ENCODE measurements at places on chromosomes 2 and 18.
A peak's percentile ranks its signal among the peaks of the same experiment; 100 is the strongest.

DNA sequence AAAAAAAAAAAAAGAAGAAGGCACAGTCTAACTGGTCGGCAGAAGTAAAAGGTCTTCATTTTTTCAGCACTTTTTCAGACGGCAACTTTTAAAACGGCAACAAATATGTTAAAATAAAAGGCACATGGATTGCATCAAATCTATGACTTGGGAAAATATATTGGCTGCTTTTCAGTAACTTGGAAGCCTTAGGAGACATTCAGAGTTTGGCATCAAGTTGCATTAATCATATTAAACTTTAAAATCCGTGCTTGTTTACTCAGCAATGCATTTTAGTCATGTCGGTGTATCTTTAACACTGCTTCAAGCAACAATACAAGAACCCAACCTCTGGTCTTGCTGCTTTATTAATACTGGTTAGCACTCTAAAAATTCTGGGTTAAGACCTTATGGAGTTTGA, 111.1 kb downstream of the MEP1B start:
- peak; percentile 62 for DNase-seq

DNA sequence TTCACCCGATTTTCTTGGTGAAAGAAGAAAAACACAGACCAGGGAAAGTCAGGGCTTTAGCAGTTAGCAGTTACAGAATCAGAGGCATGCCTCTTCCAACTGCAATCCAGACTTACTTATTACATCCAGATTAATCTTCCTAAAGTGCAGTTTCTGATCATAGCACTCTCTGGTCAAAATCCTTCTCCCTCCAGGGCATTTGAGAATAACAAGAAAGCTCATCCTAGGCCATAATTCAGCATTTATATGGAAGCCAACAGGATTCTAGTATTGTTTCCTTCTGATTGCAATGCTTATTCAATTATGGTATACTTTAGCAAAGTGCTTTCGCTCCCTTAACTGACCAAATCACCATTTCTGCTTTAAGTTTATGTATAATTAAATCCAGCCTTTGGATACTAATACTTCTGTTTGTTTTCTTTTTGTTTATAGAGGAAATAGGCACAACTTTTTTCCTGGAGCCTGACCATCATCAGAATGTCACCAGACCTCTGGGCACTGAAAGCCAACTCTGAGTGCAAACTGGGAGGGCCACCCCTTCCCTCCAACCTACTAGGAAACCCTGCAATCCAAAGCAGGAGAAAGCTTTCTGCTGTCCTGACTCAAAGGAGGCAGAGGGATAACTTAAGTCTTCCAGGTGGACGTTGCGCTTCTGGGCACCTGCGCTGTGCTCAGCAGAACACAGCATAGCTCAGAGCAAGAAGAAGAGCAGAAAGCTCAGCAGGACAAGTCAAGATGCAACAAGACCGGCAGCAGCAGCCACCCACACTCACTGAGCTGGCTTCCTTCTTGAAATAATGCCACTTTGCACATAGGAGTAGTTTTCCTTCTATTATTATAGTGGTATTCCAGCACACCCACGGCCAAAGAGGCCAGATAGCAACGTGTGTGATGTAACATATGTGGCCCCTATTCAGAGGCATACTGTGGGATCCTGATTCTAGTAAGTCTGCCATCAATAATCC, 99.3 kb downstream of the STK39 start:
- DNase-seq = no peak

- DNase-seq = no peak
Measured at GRCh38 chr2:129877795-129878775, 101.4 kb upstream of the RAB6C start.

GRCh38 chr2:210004881-210005280, 2.4 kb downstream of the RPE start:
- DNase-seq = no peak

DNA sequence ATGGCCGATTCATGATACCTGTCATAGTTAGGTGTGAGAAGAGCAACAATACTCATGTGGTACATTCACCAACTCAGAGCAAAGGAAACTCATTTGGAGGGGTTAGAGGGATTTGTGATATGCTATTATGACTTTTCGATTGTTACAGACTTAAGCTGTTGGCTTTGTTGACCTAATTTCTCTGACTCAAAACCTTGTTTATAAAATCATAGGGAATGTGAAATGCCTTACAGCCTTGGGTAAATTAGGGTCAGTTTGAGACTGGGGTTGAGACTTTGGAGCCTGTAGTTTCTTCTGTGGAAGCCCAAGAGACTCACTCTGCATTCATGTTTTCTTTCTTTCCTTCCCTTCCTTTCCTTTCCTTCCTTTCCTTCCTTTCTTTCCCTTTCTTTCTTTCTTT, 261.9 kb downstream of the LRRTM1 start:
- DNase-seq = no peak

DNA sequence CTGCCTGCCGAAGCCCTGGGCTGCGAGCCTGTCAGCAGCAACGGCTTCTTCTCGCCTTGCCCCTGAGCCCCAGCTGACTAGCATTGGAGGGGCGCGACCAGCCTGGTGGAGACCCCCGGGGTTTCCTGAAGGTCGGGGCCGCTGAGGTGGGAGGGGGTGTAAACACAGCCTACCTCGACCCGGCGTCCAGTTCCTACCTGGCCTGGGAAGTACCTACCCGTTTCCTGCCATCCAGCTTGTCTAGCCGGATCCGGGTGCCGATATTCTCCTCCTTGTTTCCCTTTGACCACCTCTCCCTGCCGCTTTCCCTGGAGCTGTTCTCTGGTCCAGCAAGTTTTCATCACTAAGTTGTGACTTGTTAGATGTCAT, 511 bp downstream of the MOB4 start:
- no peak for DNase-seq

DNA sequence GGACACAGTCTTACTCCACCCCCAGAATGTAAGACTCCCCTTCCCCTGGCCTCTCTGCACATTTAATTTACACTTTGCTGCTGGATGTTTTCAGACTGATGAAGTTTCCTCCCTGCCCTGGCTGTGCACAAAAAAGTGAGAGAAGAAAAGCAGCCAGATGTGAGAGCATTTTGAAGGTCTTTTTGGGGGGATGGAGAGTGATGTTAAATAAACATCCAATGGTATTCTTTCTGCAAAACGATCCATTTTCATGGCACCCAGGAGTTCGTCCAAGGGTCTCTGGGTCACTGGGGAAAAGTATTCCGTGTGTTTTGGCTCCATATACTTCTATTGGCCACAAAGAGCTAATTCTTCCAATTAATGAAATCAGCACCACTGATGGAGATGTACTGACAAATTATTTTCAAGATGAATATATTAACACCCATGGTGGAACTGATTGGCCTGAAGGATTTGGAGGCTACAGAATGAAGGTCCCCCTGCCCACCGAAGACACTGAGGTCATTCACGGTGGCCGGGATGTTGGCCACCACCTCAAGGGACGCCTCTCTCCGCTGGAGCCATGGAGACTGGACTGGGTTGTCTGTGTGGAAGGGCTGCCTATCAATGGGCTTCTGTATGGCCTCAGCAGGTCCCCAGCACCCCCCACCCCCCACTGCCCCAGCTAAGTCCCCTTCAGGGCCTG, 107.6 kb upstream of the PKDCC start:
- DNase-seq = no peak

- no peak for DNase-seq
Measured at GRCh38 chr2:101975171-101975870, 16.4 kb upstream of the IL1R2 start.

- no peak for DNase-seq
Measured at GRCh38 chr2:165675551-165675968, 118.5 kb downstream of the GALNT3 start.

- DNase-seq = no peak
Measured at GRCh38 chr2:183984871-183985270, 613.5 kb upstream of the ZNF804A start.

GRCh38 chr2:167332358-167332757, 444.1 kb downstream of the XIRP2 start:
- no peak for DNase-seq

- no peak for DNase-seq
Measured at GRCh38 chr2:85925216-85925671, 36.5 kb upstream of the ST3GAL5 start.

GRCh38 chr2:136225950-136226835, 108.2 kb upstream of the CXCR4 start:
- DNase-seq = no peak

DNA sequence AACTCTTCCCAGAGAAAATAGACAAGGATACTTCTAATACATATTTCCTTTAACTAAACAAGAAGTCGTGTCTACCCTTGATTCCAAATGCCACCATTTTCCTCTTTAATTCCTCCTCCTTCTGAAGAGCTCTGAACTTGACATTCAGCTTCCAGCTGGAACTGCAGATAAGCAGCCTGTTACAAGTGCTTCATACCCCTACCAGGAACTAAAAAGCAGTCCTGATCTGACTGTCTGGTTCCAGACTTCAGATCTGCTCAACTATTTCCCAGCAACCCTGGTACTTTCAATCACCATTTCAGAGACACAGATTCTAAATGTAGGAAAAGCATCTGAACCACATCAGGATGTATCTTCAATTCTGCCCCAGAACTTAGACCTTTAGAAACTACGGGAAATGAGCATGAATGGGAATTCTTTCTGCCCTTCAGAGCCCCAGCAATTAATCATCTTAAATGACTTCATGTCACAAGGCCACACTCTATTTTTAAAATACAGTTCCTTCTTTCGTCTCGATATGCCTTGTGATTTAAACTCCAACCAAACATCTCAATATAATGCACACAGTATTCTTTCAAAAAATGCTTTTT, 159.5 kb downstream of the L3MBTL4 start:
- DNase-seq = no peak

- DNase-seq = no peak
Measured at GRCh38 chr2:101696272-101697123, 1.0 kb upstream of the MAP4K4 start.

GRCh38 chr18:60892855-60893254, 440.4 kb upstream of the CDH20 start:
- DNase-seq = no peak

DNA sequence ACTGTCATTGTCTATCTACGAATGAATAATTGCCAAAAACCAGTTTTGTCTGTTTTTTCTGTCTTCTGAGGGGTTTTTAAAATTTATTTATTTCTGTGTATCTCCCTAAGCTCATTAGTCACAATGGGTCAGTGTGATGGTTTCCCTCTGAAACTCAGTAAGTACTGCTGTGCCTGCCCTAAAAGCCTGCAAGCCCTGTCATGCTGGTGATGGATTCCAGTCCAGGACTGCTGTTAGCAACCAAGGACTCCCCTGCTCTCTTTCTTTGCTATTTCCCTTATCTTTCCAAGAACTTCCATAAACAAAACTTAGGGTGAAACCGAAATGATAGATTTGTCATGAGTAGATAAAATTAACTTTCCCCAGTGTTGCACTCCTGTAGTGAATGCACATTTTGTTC, 11.8 kb upstream of the DSG2 start:
- DNase-seq = no peak

- no peak for DNase-seq
Measured at GRCh38 chr18:812376-813171, 532 bp upstream of the YES1 start.

DNA sequence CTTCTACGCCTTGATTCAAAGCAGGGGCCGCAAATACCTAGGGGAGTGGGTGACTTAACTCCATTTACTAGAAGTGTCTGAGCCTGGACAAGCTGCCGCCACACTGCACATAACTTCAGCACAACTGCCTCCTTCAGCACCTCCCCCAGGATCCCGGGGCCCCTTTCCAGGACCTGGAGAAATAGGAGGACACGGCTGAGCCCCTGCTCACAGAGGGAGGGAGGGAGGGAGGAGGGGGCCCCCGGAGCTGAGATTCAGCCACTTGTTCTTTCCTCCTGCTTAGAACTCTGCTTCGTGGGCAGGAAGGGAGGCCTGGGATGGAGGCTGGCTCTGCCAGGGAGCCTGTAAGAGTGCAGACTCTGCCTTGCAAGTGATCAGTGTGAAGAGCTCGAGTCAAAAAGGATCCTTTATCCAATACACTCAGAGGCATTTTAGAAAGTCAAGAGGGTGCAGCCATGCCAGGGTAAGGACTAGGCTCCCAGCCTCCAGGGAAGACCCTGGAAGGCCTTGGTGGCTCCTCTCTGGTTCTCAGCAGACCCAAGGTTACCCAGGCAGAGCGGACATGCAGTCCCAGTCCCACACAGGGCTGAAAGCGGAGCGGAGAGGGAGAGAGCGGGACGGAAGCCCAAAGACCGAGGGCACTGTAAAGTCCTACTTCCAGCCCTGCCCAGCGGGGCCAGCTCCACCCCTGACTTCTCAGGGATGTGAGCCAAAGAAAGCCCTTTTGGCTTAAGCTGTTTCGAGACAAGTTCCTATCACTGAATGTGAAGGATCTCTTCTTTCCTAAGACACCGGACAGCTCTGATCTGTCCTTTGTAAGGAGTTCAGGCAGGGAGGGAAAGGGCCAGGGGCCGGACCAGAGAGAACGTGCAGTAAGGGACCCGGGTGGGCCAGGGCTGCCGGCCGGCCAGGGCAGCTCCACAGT, 8.6 kb upstream of the ARMC9 start:
- DNase-seq = no peak

GRCh38 chr2:20188851-20189250, 36.1 kb downstream of the SDC1 start:
- DNase-seq = no peak

DNA sequence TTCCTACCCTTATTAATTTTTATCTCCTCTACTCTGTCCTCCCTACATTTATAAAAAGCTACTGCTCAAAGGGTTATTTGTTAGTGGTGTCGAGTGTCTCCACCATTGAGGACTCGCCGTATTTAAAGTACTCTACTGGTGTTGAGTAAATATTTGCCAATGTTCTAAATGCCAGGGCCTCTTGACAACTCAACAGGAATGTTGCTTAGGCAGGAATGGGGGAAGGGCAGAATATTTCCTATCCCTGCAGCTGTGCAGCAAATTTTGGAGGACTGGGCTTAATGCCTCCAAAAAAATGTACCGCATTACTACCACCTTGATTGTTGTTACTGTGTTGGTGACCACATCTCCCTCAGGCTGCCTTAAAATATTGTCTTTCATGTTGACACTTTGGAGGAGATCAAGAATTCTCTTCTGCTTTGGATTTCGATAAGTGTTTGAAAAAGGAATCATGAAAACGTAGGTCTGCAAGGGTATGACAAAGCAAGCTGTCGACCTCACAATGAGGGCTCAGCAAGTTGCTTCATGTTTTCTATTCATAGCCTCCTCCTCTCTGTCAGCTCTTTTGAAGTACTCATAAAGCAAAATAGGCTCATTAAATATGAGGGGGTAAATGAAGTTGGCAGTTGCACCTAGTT, 84.3 kb downstream of the EFEMP1 start:
- no peak for DNase-seq

GRCh38 chr18:9848170-9848879, 37.4 kb upstream of the TXNDC2 start:
- DNase-seq = no peak

GRCh38 chr2:212227755-212228154, 310.8 kb downstream of the ERBB4 start:
- peak; percentile 20 for DNase-seq

DNA sequence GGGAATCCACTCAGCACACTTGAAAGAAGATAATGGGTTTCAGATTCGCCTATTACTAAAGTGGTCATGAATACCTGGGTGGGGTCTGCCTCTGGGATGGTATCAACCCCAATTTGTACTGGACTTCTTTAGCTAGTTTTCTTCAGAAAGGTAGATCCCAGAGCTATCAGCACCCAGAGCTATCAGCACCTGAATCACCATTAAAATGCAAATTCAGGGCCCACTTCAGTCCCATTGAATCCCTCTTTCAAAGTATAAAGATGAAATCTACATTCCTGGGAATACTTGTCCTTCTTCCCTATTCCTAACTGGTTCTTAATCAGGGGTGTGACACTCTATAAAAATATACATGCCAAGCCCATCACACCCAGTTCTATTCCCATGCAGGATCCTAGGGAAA, 914.3 kb downstream of the DCC start:
- DNase-seq = no peak

Data from forelimb muscle (tissue), 1 donor.